ENCODE measurements at places on chromosomes 7 and 10. TPM values are rescaled to one million over a fixed set of nuclear protein-coding genes. Genes with fewer than 3 reads are reported as not detected.

DNA sequence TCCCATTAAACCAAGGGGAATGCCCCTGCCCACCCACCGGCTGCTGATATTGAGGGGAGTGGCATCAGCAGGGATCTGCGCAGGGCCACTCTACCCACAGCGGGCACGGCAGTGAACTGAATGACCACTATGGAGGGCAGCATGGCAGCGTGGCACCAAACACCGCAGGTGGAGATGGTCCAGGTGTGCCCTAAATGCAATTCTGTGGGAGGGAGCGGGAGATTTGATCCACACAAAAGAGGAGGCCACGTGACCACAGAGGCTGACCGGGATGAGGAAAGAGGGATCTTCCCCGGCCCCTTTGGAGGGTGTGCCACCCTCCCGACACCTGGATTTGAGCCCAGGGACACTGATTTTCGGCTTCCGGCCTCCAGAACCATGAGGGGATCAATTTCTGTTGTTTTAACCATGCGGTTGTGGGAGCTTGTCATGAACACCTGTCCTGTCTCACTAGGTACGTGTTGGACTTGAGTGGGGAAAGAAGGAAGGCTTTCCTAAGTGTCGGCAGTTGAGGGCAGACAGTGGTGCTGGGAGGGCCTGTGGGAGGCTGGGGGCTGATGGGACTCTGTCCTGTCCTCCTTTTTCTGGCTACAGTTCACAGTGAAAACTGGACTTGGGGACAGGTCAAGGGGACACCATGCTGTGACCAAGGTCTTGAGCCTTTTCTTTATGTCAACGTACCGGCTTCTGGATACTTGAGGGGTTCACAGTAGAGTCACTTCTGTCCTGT is 66.1 kb downstream of the CFAP46 start:
- no peaks in the 10 kb centered on the region for H3K27me3 ChIP-seq
- H3K4me1 ChIP-seq: no peaks in the 10 kb centered on the region
- H3K36me3 ChIP-seq: no peaks in the 10 kb centered on the region
- no peak overlapping the region for H3K4me3 ChIP-seq

- no peaks in the 10 kb centered on the region for H3K36me3 ChIP-seq
- peaks cover 5% of the 10 kb centered on the region for H3K4me1 ChIP-seq
- DNase-seq: no peak
- H3K4me3 ChIP-seq: no peak overlapping the region
- H3K27ac ChIP-seq: no peak overlapping the region
- no peaks in the 10 kb centered on the region for H3K27me3 ChIP-seq
Measured at GRCh38 chr10:112531421-112531820, 84.4 kb downstream of the VTI1A start.

DNA sequence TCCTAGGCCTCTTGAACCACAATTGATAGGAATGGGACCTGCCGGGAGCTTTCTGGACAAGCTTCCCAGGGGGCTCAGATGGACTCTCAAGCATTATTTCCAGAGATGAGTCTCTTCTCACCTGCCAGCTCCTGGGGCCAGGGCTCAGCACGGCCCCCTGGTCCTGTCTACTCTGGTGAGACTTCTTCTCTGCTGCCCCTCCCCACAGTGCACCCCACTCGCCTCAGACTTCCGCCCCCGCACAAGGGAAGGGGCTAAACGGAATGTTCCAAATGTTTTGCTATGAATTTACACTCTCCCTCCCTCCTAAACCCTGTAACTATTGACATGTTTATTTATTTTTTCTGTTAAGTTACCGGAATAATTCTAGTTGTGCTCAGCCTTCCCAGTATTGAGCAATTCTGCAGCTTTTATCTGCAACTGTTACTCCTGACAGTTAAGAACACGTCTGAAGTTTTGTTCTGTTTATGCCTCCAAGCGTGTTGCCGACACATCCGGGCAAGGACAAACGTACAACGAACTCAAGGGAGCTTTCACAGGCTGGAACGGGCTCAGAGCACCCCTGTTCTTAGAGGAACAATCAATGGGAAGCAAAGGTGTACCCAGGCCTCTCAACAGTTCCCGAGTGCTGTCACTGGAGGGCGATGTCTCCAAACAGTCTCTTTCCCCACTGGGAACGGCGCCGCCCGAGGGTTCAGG is 55.2 kb downstream of the FHIP2A start:
- peaks cover 5% of the 10 kb centered on the region for H3K4me1 ChIP-seq
- no peak overlapping the region for H3K27ac ChIP-seq
- peak; percentile 81 for DNase-seq
- H3K36me3 ChIP-seq: no peaks in the 10 kb centered on the region

- H3K27me3 ChIP-seq: no peaks in the 10 kb centered on the region
- H3K36me3 ChIP-seq: no peaks in the 10 kb centered on the region
- no peaks in the 10 kb centered on the region for H3K4me1 ChIP-seq
- H3K4me3 ChIP-seq: no peak overlapping the region
- H3K27ac ChIP-seq: no peak overlapping the region
Measured at GRCh38 chr10:91312382-91312733, 91.9 kb downstream of the PCGF5 start.

DNA sequence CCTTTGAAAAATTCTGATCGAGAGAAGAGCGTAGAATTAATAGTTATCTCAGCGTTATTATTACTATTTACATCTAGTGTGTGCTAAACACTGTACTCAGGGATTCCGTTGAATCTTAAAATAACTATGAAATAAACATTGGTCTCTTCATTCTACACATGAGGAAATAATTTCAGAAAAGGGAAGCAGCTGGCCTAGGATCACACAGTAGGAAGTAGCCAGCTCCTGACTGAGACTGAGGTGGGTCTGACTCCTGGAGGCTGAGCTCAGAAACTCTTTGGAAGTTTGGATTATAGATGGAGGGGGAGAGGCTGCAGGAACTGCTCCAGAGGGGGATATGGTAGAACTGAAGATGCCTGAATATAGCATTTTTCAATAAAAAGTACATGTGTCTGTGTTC is 183.9 kb upstream of the WDR11 start:
- no peaks in the 10 kb centered on the region for H3K4me1 ChIP-seq
- H3K27me3 ChIP-seq: no peaks in the 10 kb centered on the region
- DNase-seq: no peak

GRCh38 chr10:43452356-43452914 is 15.5 kb downstream of the ZNF487 start:
- peaks cover 7% of the 10 kb centered on the region for H3K4me1 ChIP-seq
- DNase-seq: no peak
- H3K27ac ChIP-seq: no peak overlapping the region
- no peaks in the 10 kb centered on the region for H3K36me3 ChIP-seq

GRCh38 chr10:74244097-74244685 is 93.2 kb downstream of the ADK start:
- no peak overlapping the region for H3K4me3 ChIP-seq
- no peaks in the 10 kb centered on the region for H3K36me3 ChIP-seq
- H3K4me1 ChIP-seq: no peaks in the 10 kb centered on the region

DNA sequence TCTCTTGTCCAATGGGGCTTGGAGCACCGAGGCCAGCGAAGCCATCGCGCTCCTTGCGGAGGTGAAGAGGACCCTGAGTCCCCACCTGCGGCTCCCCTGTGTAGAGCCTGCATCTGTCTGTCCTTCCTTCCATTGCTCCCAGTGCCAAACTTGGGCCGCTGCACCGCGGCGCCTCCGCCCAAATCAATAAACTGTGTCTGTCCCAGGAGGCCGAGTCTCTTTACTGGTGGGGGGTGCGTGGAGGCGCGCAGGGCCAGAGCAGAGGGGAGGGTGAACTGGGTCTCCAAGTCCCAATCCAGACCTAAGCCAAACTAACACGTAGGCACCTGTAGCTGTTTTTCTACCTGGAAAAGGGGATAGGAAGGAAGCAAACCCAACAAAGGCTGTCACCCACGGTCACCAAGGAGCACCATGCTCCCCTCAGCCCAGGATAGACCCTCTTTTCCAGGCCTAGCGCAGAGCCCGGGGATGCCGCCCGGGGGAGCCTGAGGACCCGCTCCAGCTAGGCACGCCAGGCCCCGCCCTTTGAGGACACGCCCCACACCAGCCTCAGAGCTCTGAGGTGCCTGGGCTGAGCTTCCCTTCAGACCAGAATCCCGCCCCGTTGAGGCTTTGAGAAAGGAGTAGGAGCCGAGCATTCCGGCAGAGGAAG is 1.2 kb upstream of the CHAT start:
- H3K4me1 ChIP-seq: peaks cover 10% of the 10 kb centered on the region
- H3K36me3 ChIP-seq: no peaks in the 10 kb centered on the region
- no peak overlapping the region for H3K4me3 ChIP-seq
- no peak for DNase-seq

DNA sequence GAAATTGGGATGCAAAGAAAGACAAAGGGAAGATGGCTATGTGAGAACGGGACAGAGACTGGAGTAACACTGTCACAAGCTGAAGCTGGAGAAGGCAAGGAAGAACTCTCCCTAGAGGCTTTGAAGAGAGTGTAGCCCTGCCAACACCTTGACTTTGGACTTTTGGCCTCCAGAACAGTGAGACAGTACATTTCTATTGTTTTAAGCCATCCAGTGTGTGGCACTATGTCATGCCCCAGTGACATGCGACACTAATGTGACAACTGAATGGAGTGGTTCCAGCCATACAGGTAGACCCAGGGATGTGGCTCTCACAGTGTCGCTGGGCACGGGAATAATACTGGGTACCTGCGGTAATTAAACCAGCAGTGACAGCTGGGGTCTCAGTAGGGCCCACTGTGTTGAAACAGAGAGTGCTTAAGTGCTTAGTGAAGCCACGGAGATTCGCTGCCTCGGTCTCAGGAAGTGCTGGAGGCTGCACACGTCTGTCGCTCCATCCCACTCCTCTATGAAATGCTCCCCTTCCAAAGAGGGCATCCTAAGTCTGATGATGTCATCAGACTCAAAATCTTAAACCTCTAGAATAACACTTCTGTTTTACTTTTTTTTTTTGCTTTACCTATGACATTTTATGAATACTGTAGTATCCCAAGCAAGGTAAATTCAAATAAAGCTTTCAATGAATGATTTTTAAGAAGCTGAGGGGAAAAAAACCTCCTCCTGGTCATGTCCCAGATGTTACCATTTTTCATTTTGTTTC is 154.6 kb upstream of the RHEB start:
- H3K4me3 ChIP-seq: no peak overlapping the region
- no peaks in the 10 kb centered on the region for H3K36me3 ChIP-seq
- DNase-seq: no peak
- peaks cover 12% of the 10 kb centered on the region for H3K4me1 ChIP-seq
- H3K27me3 ChIP-seq: no peaks in the 10 kb centered on the region
- no peak overlapping the region for H3K27ac ChIP-seq

DNA sequence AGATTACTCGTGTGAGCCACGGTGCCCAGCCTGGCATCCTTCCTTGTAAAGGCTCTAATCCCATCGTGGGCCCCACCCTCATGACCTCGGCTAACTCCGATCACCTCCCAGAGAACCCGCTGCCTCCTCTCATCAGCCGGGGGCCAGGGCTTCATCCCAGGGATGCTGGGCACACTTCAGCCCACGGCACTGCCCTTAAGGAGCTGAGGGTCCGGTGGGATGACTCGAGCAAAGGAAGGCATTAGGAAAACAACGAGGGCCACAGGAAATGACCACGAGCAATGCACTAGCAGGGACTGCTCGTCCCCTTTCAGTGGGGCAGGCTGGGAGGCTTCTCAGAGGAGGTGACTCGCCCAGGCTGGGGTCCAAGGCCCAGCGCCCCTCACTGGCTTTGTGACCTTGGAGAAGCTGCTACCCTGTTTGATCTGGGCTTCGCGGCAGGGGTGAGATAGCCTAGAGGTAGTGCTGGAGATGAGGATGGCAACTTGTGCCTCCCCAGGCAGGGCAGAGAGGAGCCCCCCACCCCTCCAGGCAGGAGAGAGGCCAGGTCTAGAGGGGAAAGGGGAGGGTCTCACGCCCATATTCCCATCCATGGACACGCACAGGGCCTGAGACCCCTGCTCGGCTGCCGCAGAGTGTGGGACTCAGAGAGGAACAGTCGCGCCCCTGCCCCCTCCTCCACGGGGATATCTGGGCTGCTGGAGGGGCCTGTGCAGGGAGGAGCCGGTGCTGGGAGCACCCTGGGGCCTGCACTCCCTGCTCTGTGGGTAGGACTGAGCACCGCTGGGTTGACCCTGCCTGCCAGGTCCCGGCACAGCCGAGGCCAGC is 26.8 kb downstream of the ELFN1 start:
- H3K36me3 ChIP-seq: no peaks in the 10 kb centered on the region
- DNase-seq: no peak
- no peak overlapping the region for H3K27ac ChIP-seq

- no peak overlapping the region for H3K27ac ChIP-seq
- H3K36me3 ChIP-seq: no peaks in the 10 kb centered on the region
- peaks cover 27% of the 10 kb centered on the region for H3K4me1 ChIP-seq
- no peaks in the 10 kb centered on the region for H3K27me3 ChIP-seq
- no peak overlapping the region for H3K4me3 ChIP-seq
Measured at GRCh38 chr7:30465046-30465810, 13.4 kb downstream of the NOD1 start.

GRCh38 chr7:107234436-107234835 is 65.6 kb downstream of the HBP1 start:
- no peak for DNase-seq
- no peak overlapping the region for H3K4me3 ChIP-seq
- no peaks in the 10 kb centered on the region for H3K4me1 ChIP-seq

- no peaks in the 10 kb centered on the region for H3K27me3 ChIP-seq
- no peak overlapping the region for H3K27ac ChIP-seq
- H3K36me3 ChIP-seq: no peaks in the 10 kb centered on the region
Measured at GRCh38 chr7:3915337-3915878, 614.4 kb downstream of the SDK1 start.

- H3K4me1 ChIP-seq: no peaks in the 10 kb centered on the region
- peaks cover 7% of the 10 kb centered on the region for H3K27me3 ChIP-seq
- H3K36me3 ChIP-seq: no peaks in the 10 kb centered on the region
- no peak overlapping the region for H3K27ac ChIP-seq
- no peak overlapping the region for H3K4me3 ChIP-seq
Measured at GRCh38 chr10:123766012-123766411, 99.9 kb downstream of the GPR26 start.

DNA sequence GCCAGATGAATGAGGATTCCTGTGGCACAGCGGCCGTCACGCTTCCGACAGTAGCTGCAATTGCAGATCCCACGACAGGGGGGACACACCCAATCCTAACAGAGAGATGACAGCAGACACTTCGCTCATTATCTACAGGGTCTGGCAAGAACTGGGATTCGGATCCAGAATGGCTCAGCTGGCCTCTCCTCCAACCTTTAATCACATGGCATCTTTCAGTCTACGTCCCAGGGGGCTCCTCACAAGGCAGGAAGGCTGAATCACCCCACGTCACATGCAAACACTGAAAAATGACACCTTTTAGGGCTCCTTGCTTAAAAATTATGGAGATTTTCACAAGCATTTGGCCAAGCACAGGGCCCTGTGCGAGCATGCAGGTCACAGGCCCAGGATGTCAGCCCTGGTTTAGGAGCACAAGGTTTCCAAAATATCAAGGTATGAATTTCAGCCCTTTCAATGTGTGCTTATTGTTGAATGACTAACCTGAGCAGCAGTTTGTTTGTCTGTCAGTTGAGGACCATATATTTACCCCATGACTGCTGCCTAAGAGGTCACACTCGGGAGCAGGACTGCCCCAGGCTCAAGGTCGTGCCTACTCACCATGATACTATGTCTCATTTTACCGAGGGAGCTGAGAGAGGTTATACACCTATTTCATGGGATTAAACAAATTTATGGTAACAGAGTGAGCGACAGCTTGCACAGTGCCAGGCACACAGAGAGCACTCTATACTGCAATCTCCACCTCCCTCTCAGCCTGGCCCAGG is 42.5 kb downstream of the CDCA7L start:
- H3K27ac ChIP-seq: no peak overlapping the region
- H3K4me1 ChIP-seq: no peaks in the 10 kb centered on the region
- no peak overlapping the region for H3K4me3 ChIP-seq
- H3K27me3 ChIP-seq: no peaks in the 10 kb centered on the region
- no peak for DNase-seq
- H3K36me3 ChIP-seq: no peaks in the 10 kb centered on the region

The CDH23 gene
- total RNA-seq: 0.30 TPM

The SEMA4G gene
- total RNA-seq: 48.6 TPM

The PRPS1L1 gene
- total RNA-seq: not detected

The VSTM2A gene
- not detected for total RNA-seq

The HOXA5 gene
- 0.70 TPM for total RNA-seq
